Midbrain (tissue), 1 donor: ENCODE measurements at places on chromosomes 13 and 19.

DNA sequence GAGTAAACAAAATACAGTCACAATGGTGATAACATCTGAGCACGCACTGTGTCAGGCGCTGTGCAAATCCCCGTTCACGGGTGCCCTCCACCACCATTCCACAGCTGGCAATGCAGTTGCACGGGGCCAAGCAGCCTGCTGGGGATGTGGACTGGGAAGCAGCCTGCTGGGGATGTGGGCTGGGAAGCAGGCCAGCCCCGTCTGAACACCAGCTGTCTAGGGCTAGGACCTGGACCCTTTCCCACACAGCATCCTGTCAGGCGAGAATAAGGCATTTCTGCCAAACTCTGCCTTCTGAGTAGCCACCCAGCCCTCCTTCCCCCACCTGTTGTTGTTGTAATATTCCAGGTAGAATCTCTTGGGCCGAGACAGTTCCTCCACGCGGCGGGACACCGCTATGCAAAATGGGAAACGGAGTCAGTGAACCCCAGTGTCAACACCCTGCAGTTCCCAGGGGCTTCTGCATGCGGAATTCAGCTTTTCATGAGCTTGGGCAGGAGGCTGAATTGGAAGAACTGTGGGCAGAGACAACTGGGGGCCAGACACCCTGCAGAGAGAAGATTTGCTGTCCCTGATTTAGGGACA is 27.8 kb upstream of the MIER2 start:
- DNase-seq, result no peak

- DNase-seq, result no peak
These were observed 141.7 kb upstream of the GJB6 start for GRCh38 chr13:20373861-20374260.

GRCh38 chr13:84553227-84553626 is 671.0 kb upstream of the SLITRK1 start:
- DNase-seq, result no peak

- DNase-seq, result no peak
These were observed 1.4 kb downstream of the ZNF780B start for GRCh38 chr19:40054632-40055031.

DNA sequence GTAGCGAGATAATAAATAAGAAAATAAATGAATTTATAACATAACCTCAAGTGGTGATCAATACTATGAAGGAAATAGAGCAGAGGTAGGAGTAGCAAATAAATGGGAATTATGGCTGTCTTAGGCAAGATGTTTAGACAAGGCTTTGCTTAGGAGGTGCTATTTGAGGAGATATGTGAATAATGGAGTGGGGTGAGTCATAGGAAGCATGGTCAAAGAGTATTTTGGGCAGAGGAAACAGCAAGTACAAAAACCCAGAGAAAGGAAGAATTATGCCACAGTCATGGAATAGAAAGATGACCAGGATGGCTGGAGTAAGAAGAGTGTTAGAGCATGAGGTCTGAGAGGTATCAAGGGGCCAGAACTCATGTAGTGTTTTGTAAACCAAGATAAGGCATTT is 33.6 kb upstream of the LPAR6 start:
- DNase-seq, result no peak

DNA sequence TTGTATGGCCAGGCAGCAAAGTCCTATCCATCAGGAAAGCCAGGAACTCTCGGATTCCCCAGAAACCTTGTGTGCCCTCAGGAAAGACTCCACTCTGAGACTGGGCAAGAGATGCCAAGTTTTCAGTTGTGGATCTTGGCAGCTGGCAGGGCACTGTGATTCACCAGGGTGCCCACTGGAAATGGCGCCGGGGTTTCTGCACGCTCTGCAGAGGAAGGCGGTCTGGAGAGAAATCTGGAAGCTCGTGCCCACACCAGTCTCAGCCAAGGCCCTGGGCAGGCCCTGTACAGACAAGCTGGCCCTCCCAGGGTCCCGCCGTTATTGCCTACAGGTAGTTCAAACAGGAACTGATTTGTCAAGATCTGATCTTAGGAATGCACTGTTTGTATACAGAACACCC is 4.9 kb downstream of the NAPA start:
- DNase-seq, result peak; percentile 58

- DNase-seq, result no peak
These were observed 295.4 kb upstream of the MAB21L1 start for GRCh38 chr13:35771898-35772297.

DNA sequence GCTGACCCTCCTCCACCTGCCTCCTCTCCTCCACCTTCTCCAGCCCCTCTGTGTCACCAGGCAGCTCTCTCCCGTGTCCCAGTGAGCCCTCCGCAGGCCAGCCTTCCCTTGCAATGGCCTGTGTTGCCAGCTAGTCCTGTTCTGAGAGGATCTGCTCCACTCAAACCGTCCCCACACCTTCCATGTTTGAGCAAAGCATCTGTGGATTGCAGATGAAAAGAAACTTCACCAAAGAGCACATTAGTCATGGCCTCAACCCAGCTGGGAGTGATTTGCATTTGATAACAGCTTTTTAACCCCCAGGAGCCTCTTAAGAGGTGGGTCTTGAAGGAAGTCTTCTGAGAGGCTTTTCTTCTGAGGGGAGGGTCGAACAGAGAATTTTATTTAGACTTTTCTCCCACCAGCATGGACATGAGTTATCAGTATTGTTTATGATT is 72.8 kb downstream of the COL4A2 start:
- no peak for DNase-seq

DNA sequence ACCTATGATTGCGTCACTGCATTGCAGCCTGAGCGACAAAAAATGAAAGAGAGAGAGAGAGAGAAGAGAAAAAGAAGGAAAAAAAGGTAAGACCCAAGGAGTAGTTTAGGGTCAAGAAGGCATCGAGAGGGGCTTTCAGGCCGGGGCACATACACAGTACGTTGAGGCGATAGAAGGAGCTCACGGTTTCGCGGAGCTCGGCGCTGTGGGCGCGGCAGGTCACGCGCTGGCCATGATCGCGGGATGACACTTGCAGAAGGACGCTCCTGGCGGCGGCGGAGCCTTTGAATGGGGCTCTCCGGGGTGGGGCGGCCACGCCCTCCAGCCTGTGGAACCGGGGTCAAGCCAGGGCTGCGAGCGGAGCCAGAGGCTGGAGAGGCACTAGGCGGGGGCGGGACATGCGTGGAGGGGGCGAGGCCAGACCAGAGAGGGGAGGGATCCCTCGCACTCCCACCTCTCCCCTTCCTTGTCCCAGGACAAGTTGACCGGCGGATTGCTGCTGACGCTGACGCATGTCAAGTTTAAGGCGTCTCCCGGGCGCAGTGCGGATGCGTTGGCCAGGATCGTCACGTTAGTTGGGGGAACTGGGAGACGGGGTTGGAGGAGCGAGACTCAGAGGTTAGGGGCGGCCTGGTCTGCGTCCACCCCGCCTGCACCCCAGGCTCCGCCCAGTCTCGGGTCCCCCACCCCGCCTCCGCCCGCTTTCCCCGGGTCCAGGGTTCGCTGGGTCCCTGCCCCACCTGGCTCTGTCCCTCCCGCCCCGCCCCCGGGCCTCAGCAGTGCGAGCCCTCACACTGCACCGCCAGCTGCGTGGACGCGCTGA is 6.9 kb downstream of the NPHS1 start:
- no peak for DNase-seq

GRCh38 chr13:87736849-87737385 is 65.7 kb downstream of the SLITRK5 start:
- no peak for DNase-seq

- DNase-seq, result no peak
These were observed 41.3 kb upstream of the RCBTB2 start for GRCh38 chr13:48574041-48574796.

- no peak for DNase-seq
These were observed 1.4 kb upstream of the YIF1B start for GRCh38 chr19:38317104-38317612.

DNA sequence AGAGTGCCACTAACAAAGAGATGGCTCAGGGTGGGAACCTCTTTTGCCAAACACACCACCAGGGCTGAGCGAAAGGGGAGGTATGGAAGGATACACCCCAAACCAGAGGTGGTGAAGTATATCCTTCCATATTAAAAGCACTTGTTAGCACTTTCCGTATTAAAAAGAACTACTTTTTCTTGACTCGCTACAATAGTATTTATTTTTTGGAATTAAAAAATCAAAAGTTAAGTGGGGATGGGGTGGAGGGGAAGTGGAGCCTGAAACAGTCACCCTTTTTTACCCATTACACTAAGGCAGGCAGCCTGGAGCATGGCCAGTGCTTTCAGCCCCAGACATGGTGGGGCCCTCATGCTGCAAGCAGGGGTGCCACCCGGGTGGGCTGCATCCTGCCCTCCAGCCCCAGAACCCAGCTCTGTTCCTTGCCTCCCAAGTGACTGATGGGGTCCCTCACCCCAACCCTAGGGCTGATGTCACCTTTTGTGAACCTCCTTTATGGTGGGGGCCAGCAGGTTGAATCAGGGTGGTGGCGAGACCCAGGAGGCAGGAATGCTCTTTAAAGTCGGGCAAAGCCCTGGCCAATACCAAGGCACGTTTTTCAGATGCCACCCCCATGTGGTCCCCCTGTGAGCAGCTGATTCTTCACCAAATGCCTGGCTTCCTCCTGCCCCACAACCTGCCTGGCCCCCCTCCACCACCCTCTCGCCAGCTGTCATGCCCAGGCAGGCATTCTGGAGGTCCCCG is 31.0 kb downstream of the LYL1 start:
- DNase-seq, result no peak

- no peak for DNase-seq
These were observed 20.6 kb downstream of the MTMR6 start for GRCh38 chr13:25266706-25267105.

DNA sequence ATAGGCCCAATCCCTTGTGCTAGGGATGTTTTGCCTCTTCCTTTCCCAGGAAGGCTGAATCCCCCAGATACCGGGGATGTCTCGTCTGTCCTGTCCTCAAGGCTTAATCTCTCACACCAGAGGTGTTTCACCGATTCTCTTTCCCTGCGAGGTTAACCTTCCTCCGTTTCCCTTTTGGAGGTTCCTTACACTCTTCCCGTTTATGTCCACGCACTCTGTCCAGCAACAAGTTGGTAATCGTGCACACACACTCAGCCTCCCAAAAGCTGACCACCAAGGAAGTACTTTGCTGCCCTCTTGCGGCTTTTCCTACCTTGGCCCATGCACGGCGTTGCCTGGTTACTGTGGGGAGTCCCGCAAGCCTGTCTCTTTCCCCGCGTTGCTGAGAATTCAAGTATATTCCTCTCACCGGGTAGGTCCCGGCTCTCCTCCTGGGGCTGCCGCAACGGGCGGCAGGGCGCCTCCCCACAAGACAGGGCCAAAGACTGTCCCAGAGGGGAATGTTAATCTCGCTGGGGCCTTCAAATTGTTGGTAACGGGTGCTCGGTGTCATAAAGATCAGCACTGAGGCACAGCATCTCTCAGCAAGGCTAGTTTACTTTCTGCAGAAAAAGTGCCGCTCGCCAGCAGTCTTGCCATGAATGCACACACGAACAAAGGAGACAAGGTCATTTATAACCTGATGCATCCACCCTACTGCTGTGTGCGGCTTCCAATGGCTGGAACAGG is 36.7 kb upstream of the CD177 start:
- DNase-seq, result no peak

GRCh38 chr13:101880581-101880980 is 428.1 kb downstream of the ITGBL1 start:
- DNase-seq, result no peak

- DNase-seq, result no peak
These were observed 162.1 kb upstream of the TMTC4 start for GRCh38 chr13:100836711-100837110.

DNA sequence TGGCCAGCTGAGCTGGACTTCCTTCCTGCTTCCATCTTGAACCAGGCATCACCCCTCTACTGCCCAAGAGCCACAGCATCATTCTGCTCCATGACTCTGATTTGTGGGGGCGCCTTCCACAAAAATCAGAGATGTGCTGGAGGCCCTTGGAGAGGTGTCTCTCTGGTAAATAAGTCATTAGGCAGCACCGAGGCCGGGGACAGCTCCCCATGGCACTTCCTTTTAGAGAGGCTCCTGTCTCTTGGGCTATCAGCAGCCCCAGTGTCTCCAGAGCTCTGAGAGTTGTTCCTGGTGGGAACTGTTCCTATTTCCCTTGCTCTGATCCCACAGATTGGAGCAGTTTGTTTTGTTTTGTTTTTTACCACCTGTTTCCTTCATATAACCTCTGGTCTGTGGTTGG is 19.9 kb downstream of the NWD1 start:
- no peak for DNase-seq

GRCh38 chr13:73250061-73250460 is 191.3 kb downstream of the KLF5 start:
- no peak for DNase-seq

DNA sequence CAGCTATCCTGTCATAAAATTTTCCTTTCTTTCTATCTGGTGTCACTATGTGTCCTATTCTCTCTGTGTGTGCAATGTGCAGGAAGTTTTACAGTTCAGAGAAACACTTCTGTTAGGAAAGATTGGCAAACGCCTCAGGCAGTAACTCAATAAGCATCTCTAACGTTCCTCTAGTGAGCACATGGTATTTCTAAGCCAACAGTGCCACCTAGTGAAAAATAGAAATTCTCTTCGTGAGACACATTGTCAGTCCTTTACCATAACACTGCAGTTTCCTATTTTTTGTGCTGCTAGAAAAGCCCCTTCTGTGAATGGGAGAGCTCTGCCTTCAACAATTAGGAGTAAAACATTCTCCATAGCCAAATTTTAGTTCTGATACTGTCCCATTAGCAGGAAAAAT is 50.7 kb downstream of the ZNF723 start:
- DNase-seq, result peak; percentile 43

DNA sequence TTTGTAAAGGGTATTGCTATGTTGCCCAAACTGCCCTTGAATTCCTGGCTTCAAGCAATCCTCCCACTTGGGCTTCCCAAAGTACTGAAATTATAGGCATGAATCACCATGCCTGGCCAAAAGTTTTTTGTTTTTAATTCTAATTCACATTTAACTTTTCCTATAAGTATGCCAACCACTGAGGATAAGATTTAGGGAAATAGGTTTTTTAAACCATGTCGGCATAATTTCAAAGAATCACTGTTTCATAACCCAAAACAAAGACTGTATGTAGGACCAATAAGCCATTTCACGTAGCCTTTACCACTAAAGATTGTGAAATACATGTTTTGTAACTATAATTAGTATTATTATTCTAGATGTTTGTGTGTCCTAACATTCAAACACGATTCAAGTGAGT is 8.2 kb downstream of the ZDHHC20 start:
- no peak for DNase-seq

DNA sequence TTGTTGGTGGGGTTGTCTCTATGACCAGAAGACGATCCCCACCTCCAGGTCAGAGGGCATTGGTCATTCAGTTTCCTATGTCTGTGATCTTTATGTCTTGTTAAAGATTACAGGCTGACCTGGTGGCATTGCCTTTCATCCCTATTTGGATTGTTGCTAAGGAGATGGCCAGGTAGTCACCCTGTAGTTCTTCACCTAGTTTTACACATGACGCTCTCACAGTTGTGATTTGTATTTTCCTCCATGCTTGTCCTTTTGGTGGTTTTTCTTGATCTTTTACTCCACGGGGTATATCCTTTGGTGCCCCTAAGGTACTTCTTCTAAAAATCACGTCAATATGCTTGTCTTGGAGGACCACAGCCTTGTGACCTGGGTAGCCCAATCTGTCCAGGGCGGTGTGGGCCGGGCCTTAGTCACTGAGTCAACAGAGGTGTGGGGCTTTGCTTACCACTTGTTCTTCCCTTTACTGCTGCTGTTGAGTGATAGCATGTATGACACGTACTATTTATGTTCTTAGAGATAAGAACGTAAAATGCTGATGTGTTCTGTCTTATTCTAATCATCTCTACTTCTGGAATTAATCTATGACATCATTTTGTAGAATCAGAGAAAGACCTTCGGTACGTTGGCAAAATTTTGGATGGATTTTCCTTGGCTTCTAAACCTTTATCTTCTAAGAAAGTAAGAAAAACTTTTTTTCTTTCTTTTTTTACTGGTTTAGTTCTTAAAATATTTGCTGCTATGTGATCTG is 20.1 kb downstream of the GPATCH1 start:
- no peak for DNase-seq
